ENCODE measurements at places on chromosomes 12 and 14.
A peak's percentile ranks its signal among the peaks of the same experiment; 100 is the strongest.

- no peak for DNase-seq
These were observed 188.7 kb upstream of the TMEM260 start for GRCh38 chr14:56390859-56391258.

DNA sequence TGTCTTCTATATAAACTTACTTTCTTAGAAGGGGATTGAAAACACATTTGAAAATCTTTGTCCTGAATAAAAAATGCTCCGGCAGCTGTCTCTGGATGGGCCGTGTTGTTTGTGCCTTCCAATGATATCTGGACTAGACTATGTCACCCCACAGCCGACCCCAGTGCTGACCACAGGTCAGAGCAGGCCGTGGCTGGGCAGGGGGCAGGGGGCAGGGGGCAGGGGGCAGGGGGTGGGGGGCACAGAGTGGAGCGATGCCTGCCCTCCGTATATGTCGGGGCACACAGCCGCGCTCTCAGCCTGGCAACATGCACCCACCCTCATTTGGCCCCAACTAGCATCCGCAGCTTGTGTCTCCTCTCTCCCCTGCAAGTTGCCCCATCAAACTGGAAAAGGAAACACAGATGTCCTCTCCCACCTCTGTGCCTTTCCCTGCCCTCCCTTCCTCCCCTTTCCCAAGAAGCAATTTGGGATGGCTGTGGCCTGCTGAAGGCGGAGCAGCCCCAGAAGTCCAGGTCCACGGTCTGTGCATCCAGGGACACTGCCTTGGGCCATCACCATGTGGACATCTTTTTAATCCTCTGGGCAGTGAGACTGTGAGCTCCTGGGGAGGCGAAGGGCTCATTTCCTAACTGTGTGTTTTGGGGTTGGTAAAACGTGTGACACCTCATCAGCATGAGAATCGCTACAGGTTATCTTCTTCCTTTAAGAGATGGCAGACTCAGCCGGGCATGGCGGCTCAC lies 295.7 kb upstream of the RTL1 start:
- no peak for DNase-seq

GRCh38 chr12:63066136-63066535 lies 84.9 kb downstream of the AVPR1A start:
- no peak for DNase-seq

- DNase-seq = peak; percentile 65
These were observed 20.3 kb upstream of the DRAM1 start for GRCh38 chr12:101857043-101857558.

GRCh38 chr12:16090974-16091373 lies 179.8 kb downstream of the DERA start:
- DNase-seq = no peak

DNA sequence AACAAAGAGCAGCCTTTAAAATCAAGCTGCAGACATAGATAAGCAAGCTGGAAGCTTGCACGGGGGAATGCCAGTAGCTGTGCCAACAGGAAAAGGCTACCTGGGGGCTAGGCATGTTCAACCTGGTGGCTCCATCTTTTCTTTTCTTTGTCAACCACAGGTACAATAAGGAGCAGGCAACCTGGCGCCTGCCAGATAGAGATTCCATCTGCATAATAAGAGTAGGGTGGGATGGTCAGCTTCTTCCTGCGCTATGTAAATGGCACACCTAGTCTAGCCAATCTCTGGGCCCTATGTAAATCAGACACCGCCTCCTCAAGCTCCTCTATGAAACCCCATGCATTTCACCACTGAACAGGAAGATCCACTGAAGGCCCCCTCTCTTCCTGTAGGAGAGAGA lies 87.4 kb upstream of the PKP2 start:
- no peak for DNase-seq

- no peak for DNase-seq
These were observed 95.4 kb upstream of the SLCO1C1 start for GRCh38 chr12:20599757-20600156.

DNA sequence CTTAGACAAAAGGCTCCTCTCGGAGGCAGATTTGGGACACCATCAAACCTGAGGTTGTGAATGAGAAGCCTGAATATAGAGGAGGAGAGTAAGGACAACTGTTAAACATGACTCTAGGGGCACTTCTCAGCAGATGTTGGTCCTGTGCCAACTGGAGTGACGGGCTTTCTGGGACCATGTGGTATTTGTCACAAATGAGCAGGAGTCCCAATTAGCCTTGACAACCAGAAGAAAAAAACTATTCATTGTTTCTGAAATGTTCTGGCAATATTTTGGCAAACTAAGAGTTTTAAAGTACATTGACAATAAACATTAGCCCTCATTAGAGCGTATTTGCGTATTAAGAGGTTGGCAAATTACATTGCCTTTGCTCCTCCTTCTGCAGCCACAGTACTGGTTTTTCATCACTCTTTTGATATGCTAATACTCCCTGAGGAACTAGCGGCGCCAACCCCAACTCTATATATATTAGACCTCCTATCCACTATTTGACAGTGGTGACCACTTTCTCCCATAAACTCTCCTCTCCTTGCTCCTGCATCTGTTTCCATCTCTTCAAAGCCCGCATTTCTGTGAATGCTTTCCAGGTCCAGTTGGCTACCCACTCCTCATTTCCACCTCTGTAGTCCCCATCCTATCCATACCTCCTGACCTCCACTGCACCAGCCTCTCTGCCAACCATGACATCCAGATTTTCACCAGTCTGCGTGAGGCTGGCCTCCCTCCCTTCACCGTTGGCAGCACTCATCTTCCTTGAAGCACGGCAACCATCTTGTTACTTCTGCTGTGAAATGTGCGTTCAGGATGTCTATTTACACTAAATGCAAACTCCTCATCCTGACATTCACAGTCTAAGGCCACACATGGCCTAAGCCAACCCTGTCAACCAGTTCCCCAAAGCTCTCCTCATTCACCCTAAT lies 100.7 kb downstream of the ZFC3H1 start:
- DNase-seq = no peak

DNA sequence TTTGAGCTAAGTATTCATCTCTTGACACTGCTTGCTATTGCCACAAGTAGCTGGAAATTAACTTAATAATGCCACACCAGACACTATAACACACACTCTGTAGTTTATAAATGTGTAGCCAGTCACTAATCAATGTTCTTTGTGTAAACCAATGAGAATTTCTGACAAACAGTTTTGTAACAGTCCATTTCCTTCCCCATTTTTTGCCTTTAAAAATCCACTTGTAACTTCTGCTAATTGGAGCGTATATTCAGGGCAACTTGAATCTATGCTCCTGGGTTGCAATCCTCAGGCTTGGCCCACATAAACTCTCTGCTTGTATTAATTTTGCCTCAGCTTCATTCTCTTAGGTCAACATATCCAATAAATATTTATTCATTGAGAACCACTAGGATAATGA lies 125.0 kb upstream of the DHRS4 start:
- DNase-seq = no peak

- peak; percentile 18 for DNase-seq
These were observed 52.9 kb downstream of the ANO6 start for GRCh38 chr12:45268672-45269411.

- no peak for DNase-seq
These were observed 608 bp downstream of the ZNF410 start for GRCh38 chr14:73887318-73887616.

DNA sequence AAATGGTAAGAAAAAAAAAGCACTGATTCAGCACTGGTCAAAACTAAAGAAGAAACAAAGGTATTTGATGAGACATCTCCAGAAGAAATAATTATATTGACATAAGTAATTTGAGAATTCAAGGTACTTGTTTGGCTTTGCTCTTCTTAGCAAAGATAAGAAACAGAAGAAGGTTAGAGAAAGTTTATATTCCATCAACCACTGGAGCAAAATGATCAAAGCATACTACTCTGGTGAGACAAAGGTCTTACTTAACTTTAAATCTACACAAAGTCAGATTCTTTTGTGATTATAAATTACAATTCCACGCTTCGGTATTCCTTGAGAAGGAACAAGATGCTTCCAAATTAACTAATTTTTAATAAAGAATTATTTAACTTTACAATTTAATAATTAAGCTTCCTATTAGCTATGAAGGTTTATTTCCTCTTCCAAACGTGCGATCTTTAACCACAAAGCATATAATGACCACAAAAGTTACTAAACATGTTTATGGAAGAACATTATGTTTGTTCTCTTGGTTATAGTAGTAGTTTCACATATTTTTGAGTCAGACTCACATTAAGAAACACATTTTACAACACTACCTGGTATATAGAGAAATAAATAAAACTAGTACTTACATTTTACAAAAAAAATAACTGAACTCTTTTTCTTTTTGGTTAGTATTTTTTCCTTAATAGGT lies 53.4 kb downstream of the METTL25 start:
- DNase-seq = no peak

GRCh38 chr12:47943623-47944340 lies 19.6 kb upstream of the TMEM106C start:
- DNase-seq = no peak

- DNase-seq = no peak
These were observed 1278.1 kb downstream of the AACS start for GRCh38 chr12:126343321-126343720.

DNA sequence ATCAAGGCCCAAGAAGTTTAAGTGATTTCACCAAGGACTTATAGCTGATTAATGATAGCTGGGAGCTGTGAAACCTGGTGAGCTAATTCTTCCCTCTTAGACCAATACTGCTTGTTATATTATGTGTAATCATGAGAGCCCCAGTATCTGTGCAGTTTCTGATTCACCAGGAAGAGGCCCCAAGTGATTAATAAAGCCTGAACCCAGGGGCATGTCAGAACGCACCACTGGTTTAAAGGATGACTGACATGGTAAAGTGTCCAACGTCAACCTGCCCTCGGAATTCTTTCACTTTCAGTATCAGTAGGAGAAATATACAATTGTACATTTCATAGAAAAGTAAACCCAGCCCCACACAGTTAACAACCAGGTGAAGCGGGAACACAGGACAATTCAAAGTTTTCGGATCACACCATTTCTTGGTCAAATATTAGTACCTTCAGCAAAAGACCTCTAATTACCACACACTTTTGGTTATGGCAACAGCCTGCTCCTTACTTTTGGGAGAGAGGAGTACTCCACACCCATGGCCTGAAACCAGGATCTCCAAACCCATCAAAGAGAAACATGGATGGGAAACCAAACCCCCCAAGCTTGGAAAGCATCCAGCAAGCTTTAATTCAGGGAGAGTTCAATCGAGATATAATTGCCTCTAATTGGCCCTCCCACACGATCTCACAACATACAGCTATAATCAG lies 28.5 kb downstream of the TMCC3 start:
- peak; percentile 74 for DNase-seq

DNA sequence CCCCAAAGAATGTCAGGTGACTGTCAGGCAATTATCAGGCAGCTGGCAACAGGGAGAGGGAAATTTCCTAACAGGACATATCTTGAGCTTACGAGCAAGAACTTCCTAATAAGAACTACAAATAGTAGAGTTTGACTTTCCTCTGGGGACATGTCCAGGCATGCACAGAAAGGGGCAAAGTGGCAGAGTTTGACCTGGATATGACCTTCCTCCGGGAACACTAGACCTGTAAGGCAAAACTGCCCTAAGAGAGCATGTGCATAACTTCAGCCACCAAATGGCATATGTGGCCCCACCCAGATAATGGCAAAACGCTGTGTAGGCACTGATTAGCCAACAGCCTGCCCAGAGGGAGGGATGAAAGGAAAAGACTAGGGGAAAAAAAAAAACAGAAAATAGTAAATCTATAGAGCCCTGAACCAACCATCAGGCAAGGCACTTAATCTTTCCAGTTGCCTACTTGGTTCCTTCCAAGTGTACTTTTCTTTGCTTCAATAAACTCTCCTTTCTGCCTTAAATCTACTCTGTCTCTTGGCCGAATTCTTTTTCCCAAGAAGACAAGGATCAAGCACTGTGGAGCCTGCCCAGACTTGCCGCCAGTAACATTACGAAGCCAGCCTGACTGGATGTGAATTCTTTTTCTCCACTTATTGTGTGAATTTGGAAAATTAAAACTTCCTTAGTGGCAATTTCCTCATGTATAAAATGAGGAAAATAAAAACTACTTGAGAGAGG lies 164.1 kb downstream of the SPTSSA start:
- no peak for DNase-seq

- no peak for DNase-seq
These were observed 21.2 kb downstream of the HDAC7 start for GRCh38 chr12:47798382-47798948.

GRCh38 chr12:8034802-8035201 lies 2.3 kb downstream of the FOXJ2 start:
- no peak for DNase-seq

- DNase-seq = no peak
These were observed 162.0 kb downstream of the IPO8 start for GRCh38 chr12:30533558-30534265.

- DNase-seq = no peak
These were observed 25.6 kb upstream of the MED13L start for GRCh38 chr12:116303066-116303465.

DNA sequence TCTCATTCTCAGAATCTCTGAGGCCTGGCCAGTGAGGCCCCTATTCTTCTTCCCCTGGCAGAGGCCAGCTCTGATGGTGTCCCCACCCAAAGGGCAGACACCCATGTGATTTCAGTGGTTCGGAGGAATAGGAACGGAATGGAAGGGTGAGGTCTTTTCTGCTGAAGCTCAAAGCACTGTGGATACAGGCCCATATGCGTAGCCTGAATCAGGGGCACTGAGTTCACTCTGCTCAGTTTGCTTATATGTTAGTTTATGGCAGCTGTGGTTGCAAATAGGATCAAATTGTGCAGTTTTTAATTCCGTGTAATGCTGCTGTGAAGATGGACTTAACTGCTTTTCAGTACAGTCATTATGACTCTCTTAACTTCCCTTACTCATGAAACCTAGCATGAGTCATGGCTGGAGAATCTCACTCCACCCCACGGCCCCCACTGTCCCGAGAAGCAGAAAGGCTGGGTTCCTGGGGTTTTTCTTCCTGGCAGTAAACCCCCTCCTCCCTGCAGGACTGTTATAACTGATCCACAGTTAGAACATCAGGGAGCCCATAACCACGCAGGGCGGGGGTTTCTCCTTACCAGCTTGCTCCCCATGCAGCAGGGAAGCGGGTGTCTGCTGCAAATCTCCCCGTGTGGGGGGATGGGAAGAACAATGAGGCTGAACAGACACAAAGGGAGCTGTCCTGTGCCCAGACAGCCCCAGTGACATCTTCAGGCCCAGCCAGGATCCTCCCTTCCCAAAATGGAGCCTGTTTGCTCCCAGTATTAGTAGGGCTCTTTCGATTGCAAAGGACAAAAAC lies 122.7 kb downstream of the SLC38A6 start:
- DNase-seq = peak; percentile 18

DNA sequence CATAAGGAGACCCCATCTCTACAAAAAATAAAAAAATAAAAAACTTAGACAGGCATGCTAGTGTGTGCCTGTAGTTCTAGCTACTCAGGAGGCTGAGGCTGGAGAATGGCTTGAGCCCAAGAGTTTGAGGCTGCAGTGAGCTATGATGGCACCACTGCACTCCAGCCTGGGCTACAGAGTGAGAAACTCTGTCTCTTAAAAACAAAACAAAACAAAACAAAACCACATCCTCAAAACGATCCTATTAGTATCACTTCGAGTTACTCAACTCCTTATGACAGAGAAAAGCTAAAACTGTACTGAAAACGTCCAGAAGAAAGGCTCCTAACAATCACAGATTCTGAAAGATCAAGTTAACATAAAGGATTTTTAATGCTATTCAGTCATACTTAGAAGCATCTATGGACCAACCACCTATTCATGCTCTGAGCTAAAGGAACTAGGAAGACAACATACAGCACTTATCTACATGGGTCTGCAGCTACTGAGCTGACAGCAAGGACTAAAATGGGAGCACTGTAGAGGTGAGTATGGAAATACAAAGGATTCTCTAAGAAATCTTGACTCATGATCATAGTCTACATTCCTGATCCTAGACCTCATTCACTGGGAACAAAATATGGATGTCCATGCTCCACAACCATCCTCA lies 75.3 kb upstream of the DUSP6 start:
- DNase-seq = peak; percentile 9

GRCh38 chr12:121465921-121466793 lies 66.2 kb downstream of the RNF34 start:
- peak; percentile 65 for DNase-seq

Measured in GM06990 (cell line).